Renal cortex interstitium (tissue), 15 donors: ENCODE measurements at places on chromosomes 11 and 22. TPM values are rescaled to one million over a fixed set of nuclear protein-coding genes. Genes with fewer than 3 reads are reported as not detected.

Gene RBFOX2
- polyA plus RNA-seq = 130 TPM

Gene SYNGR1
- polyA plus RNA-seq = 28.4 TPM

DNA sequence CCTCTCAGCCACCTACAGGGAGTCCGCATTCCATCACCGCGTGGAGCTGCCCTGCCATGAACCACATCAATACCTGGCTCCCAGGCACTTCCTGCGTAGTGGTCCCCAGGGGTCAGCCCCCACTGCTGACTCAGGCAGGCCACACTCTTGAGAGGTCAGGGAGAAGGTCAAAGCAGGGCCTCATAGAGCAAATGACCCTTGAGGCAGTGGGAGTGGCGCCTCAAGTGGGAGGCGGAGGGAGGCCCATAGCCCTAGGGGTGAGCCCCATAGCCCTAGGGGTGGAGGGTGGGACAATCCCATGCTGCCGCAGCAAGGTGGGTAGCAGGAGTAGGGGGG, 5.0 kb downstream of the PRDX5 start:
- no peak for DNase-seq

DNA sequence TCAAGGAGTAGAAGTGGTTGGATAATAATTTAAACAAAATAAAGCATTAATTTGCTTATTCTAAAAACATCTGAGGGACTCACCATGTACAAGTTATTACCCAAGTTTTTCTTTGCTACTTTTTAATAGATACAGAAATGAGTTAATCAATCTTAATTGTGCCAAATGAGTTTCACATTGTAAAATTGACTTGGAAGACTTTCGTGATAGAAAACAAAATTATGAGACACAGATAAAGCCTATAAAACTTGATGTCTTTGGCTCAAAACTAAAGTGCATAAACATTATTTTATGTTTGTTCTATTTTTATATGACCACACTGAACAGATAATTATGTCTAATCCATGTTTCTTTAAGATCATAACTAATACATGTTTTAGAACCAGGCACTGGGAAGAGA, 10.1 kb upstream of the CWF19L2 start:
- no peak for DNase-seq

DNA sequence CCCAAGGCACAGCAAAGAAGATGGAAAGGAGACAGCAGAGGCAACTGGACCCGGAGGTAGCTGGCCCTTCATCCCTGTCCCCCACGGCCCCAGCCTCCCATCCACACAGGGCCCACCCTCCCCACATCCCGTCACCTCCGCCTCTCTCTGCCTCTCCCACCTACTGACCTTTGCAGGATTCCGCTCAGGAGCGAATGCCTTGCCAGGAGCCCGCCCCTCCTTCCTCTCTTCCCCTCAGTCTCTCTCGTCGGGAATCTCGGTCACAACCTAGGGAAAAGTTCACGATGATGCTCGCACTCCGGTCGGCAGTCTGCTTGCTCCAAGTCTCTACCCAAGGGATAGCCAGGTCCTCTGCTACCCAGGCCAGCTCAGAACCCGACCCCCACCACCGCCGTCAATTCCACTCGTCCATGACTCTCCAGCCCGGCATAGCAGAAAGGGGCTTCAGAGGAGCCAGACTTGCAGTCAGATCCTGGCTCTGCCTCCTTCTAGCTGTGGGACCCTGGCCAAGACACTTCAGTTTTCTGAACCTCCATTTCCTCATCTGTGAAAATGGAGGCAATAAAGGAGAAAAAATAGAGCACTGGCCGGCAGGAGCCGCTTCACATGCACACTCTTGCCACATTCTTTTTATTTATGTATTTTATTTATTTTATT, 10.2 kb downstream of the AHNAK start:
- no peak for DNase-seq
